RPMI7951 (cell line): ENCODE measurements at places on chromosomes 5 and 9. TPM values are rescaled to one million over a fixed set of nuclear protein-coding genes. Genes with fewer than 3 reads are reported as not detected.

DNA sequence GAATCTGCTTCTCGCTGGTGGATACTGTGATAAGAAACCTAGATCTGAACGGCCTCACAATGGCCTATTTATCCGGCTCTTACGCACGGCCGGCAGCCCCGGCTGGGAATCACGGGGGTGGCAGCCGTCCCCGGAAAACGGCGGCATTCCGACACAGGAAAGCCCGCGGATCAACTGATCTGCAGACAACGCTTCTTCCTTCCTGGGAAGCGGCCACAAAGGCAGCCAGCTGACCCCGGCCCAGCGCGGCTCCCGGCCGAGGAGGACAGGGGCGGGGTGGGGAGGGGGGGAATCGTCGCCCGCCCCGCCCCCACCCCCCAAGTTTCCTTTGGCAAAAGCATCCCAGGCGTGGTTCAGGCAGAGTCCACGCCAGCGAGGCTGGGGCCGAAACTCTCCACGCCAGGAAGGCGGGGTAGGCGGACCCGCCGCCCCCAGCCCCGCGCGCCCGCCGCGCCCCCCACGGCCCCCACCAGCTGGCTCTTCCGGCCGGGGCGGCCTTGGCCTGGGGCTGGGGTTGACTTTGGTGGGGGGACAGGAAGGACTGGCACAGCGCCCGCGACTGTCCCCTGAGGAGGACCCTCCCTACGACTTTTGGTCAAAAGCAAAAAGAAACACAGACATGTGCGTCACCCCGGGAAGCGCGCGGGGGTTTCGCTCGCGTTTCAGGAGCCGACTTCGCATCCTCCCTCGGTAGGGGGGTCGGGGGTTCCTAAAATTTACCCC lies 247.7 kb upstream of the ANKRD55 start:
- peak; percentile 66 for DNase-seq

DNA sequence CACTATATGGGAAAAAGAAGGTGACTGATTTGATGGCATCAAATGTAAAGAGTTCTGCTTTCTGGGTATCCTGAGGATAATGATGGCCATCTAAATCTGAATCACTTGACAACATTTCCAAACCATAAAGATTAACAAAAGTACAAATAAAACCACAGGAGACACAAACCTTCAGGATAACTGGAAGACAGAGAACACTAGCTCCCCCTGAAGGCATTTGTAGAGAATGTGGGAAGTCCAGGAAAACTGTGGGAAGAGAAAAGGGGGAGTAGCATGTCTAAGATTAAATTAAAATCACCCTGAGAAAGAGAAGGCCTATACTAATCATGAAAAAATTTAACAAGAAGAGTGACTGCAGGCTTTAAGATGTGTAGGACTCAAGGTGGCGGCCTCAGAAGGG lies 116.2 kb downstream of the PRELID2 start:
- DNase-seq = peak; percentile 12

DNA sequence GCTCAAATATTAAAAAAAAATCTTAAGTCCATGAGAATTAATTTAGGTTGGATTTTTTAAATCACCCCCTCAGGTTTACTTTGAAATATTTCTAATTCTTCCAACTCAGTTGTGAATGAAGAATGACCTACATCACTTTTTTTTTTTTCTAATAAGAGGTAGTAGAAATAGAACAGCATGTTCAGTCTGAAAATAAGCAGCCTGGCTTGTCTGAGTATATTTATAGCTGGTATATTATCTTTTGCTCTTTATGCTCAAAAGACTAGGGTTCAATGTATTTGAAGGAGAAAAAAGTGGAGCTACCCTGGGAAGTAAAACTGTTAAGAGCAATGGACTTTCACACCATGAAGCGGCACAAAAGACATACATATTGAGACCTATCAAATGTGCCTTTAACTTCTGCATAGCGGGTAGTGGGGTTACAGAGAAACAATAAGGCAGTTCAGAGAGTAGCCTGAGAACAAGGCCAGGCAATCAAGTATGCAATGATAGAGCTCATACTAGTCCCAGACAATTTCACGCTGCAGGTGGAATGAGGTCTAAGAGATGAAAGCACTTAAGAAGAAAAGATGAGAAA lies 175.4 kb upstream of the CDH12 start:
- no peak for DNase-seq

DNA sequence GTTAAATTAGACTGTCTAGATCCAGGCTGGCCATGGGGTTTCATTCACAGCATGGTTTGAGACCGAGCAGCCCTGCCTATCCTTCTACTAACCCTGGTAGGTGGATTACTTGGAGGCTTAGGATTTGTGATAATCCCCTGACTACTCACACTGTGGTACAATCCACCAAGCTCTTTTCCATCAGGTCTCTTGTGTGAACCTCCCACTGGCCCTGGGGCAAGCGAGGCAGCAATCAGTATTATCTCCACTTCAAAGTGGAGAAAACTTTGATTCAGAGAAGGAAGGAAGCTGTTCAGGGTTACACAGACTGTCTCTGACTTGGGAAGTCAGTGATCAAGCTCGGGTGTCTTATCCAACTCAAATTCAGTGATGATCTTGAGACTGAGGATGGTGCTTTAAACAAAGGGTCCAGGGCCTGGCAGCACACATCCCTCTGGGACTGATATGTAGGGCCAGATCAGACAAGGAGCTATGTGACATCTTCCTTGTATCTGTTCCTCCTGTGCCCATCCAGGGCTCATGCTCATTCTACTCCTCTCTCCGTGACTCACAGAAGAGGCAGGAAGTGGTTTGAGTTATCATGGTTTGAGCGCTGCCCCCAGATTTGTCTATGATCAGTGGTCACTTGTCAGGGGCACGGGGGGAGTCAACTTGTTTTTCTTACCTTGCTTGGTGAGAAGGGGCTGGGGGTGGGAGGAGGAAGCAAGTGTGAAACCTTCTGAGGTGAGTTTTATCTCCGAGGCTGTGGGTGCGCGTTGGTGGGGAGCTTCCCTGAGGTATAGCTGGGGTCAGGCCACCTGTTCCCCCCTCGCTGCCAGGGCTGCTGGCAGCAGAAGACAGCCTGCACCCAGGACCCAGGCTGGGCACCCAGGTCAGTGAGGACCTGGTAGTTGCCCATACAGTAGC lies 48.6 kb downstream of the RGS3 start:
- DNase-seq = peak; percentile 78

DNA sequence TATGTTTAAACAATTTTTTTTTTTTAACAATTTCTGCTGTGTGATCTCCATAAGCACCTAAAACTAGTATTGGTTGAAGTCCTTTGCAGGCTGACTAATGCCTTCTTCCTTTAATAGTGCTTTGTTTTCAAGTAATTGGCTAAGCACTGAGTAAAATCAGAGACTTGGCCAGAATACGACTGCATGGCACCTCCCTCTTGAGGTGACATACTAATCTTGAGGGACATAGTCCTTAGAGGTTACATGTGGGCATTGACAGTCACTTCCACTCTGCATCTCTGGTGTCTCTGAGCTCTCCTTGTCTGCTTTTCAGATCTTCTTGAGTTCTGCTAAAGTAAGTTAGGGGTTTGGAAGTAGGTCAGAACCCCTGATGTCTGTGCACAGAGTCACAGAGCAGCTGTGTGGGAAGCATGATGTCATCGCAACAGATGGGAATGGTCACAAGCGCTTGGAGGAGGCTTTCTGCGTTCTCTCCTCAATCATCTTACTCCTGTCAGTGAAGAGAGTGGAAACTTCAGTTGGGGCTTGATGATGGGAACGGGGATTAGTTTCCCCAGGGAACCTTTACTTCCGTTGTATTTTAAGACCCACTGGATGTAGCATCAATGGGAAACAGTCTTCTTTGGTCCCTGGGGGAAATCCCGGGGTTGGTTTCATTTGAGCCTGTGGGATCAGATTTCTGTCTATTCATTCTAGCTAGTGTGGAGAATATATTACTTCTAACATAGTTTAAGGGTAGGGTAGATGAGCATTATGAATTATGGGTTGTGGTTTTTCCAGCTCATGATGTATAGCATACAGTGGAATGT lies 136.9 kb downstream of the ARHGAP26 start:
- peak; percentile 42 for DNase-seq

DNA sequence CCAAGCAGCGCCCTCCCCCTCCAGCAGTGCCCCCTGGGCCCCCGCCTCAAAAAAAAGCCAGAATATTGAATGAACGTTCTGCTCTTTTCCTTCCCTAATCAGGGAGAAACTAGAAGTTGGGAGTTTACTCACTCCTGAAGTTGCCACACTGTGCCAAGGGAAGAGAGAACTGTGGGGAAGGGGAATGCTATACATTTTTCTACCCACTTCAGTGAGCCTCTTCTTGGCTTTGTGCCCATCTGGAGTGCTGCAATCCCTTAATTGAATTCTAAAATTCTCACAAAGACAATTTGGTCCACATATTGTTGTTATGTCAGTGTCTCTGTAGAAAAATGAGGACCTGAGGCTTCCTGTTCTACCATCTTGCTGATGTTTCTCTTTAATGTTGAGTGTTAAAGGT lies 443.7 kb downstream of the DIRAS2 start:
- no peak for DNase-seq

DNA sequence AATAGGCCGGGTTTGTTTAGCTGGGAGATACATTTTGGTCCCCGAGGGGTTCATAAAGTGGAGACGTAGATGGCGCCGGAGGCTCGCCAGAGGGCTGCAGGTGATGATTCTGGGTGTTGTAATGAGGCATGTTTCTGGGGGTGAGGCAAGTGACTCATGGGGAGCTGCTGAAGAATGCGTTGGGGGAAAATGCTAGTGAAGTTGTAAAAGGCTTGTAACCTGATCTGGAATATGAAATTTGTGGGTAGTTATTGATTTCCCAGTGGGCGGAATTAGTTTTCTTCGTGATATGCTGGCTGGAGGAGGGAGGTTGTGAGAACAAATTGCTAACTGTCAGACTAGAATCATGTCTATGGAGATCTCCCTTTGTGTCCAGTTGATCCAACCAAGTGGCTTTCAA lies 158.3 kb downstream of the DOCK2 start:
- DNase-seq = no peak

DNA sequence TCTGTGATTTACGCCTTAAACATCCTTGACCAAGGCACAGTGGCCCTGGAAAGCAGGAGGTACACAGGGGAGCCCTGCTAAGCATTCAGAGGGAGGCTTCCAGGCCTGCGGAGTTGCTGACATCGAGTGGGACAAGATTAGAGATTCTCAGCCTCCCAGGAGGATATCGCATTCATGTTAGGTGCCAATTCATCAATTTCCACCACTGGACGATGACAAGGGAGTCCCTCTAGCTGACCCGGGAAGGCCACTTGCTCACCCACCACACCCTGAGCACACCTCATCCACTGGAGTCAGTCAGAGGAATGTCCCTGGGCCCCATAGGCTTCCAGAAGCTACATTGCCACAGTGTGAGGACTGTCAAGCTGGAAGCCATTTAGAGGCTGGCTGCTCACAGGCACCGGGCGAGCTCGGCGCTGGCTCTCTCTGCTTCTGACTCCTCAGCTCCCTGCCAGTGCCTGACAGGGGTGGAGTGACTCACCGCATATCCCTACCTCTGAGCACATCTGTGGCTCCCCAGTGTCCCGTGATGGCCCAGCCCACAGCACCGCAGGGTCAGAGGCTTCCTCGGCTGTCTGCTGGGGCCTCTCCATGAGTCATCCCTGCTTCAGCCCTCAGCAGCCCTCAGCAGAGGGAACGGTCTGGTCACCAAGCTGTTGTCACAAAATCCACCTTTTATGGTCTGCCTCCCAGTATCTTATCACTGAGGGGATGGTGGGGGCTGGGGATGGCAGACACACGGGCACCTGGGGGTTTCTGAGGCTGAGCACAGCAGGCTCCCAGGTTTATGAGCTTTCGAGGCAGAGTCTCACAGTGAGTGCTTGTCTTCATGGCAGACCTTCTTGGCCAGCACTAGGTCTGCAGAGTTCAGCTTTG lies 117.5 kb downstream of the ZNF608 start:
- peak; percentile 98 for DNase-seq

DNA sequence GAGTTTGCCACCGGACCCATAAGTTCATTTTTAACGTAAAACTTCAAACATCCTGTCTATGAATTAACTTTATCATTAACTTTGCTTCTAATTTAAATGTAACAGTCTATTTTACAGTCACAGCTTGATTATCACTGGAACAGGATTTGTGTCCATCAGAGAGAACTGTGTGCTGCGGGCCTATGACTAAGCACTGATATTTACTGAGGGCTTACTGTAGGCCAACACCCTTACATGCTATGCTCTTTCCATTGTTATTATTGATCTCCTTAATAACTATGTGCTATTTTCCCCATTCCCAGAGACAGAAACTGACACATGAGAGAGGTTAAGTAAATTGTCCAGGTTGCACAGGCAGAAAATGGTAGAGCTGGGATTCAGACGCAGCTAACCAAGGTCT lies 24.0 kb upstream of the GPR151 start:
- no peak for DNase-seq

- peak; percentile 97 for DNase-seq
These were observed 283.1 kb downstream of the ADAMTS6 start for GRCh38 chr5:65198456-65199120.

GRCh38 chr9:2414465-2414864 lies 207.1 kb upstream of the VLDLR start:
- no peak for DNase-seq

GRCh38 chr9:15915711-15916110 lies 362.9 kb downstream of the CCDC171 start:
- no peak for DNase-seq

The ADCY2 gene
- under 0.01 TPM in 1 of 2 replicates, not detected in the other for total RNA-seq

The SMIM33 gene
- not detected in 2 replicates for total RNA-seq

The ENTREP1 gene
- total RNA-seq = 0.10 TPM in 1 of 2 replicates, not detected in the other

The BAAT gene
- not detected in 2 replicates for total RNA-seq
